Activated T-cell treated with anti-CD3 and anti-CD28 coated beads for 48 hours (primary cell): ENCODE measurements at places on chromosomes 7 and 10.

DNA sequence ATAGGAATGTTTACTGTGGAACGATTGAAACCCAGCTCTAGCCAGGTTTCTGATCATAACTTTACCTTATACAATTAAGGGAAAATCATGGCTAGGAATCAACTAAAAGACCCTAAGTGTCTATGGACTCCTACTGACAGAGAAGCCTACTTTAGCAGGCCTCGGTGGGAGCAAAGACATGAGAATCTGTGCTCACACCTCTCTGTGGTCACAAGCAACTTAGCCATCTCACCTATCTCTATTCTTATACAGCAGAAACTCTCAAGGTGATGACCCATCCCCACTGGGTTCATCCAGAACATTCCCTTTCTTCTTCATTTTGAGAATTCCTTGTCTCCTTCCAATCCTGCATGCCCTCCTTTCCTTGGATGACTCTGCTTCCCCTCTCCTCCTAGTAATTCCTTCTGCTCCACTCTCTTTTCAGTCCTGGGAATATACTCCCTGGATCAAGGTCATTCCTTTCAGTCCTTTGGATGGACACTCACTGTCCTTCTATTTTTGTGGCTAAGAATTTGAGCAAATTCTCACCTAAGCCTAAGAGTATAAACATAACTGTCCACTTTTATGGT is 2.9 kb downstream of the BLNK start:
- DNase-seq = no peak

DNA sequence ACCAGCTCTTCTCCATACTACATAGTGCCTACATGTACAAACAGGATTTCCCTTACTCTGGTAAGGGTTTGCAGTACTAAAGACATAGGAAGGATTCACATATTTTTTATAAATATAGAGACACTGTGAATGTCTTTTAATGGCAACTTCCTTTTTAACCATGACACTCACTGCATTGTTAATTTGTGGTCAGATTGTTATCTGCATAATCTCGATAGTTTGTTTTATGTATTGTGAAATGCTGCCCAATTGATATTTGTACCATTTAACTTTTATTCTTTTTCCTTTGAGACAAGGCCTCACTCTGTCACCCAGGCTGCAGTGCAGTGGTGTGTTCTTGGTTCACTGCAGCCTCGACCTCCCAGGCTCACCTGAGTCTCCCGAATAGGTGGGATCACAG is 39.7 kb downstream of the SP8 start:
- DNase-seq = no peak

GRCh38 chr10:98269435-98269912 is 1.5 kb upstream of the LOXL4 start:
- no peak for DNase-seq

GRCh38 chr7:34096198-34096651 is 190.9 kb downstream of the BMPER start:
- DNase-seq = no peak

- DNase-seq = no peak
Measured at GRCh38 chr7:38323156-38323555, 49.7 kb upstream of the TARP start.

DNA sequence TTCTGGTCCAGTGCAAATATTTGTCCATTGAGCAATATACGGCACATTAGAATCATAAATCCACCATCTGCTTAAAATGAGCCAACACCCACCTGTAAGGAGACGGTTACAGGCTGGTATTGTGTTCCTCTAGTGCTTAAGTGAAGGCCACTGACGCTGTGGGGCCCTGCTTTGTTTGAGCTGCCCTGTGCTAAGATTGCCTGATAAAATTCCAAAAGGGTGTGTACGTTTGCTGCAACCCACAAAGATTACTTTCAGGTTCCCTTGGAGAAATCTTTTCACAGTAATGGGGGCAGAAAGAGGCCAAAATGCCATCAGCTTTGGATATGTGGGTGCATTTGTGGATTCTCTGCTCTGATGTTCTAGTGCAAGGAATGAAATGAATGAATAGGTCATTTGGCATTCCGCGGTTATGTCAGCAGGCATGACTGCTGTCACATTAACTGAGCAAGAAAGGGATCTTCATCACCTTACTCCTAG is 34.4 kb downstream of the AGR3 start:
- no peak for DNase-seq

- DNase-seq = no peak
Measured at GRCh38 chr10:88979153-88979562, 11.4 kb upstream of the FAS start.

DNA sequence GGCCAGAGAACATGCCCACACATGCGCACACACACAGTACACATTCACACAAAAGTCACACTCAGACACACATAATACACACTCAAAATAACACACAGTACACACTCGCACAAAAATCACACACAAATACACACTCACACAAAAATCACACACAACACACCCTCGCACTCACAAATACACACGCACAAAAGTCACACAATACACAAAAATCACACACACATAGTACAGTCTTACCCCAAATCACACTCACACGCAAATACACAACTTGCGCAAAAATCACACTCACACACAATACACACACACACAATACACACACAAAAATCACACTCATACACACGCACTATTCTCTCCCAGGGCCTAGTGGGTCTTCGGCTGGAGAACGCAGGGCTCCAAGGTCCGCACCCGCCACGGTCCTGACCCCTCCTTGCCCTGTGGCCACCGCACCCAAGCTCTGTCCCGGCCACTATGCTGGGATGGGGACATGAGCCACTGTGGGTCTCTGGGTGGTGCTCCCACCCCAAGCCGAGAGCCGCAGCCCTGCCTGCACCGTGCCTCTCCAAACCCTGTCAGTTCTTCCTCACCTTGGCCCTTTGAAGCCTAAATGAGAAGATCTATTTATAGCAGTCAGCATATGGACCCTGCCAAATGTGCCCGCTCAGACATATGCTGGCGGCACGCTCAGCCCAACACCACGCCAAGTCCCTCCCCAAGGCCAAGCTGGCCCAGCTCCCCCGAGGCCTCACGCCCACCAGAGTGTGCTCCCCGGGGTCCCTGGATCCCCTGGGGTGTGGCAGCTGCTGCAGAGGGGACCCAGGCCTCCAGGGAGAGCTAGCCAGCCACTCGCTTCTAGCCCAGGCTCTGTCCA is 55.9 kb downstream of the ELFN1 start:
- DNase-seq = no peak

DNA sequence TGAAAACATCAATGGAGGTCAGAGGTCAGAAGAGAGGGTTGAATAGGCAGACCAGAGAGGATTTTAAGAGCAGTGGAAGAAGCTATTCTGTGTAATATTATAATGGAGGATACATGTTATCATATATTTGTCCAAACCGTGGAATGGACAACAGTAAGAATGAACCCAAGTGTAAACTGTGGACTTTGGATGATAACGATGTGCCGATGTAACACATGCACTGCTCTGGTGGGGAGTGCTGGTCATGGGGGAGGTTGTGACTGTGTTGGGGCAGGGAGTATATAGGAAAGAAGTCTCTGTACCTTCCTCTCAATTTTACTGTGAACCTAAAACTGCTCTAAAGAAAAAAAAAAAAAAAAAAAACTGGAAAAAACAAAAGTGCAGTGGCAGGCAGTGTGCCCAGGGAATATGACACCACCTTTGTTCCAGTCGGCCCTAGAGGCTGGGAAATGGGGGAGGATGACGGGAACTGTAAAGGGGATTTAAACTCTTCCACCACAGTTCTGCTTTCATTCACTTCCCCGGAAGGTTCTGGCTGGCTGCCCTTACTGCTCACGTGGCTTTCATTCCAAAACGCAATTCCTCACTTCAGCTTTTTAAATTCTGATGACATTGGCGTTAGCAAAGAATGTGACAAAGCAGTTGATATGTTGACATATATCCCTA is 113.7 kb upstream of the ANKRD1 start:
- no peak for DNase-seq

DNA sequence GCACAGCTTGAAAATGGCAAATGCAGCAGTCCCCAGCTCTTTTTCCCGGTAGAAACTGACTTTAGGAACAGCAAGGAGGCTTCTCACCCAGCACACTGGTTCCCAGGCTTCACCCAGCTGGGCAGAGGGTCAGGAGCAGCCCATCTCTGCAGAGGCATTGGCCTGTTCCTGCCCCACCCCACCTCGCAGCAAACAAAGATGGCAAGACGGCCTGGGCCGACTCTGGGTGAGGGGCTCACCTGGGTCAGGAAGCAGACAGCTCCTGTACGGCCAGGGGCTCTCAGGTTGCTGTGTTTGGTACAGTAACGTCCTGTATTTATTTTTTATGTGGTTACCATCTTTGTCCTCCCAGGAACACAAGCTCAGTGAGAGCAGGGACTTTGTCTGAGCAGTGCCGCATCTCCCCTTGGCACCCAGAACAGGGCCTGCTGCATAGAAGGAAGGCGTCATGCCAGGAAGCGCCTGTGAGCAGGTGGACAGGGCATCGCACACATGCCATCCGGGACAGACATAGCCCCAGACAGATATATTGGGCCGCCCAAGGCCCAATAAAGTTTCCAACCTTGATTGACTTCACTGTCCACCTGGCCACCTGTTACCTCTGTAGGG is 585.0 kb upstream of the FOXK1 start:
- no peak for DNase-seq

- no peak for DNase-seq
Measured at GRCh38 chr7:116548506-116548905, 23.7 kb downstream of the CAV1 start.

- DNase-seq = no peak
Measured at GRCh38 chr7:124072603-124073309, 39.9 kb upstream of the TMEM229A start.

DNA sequence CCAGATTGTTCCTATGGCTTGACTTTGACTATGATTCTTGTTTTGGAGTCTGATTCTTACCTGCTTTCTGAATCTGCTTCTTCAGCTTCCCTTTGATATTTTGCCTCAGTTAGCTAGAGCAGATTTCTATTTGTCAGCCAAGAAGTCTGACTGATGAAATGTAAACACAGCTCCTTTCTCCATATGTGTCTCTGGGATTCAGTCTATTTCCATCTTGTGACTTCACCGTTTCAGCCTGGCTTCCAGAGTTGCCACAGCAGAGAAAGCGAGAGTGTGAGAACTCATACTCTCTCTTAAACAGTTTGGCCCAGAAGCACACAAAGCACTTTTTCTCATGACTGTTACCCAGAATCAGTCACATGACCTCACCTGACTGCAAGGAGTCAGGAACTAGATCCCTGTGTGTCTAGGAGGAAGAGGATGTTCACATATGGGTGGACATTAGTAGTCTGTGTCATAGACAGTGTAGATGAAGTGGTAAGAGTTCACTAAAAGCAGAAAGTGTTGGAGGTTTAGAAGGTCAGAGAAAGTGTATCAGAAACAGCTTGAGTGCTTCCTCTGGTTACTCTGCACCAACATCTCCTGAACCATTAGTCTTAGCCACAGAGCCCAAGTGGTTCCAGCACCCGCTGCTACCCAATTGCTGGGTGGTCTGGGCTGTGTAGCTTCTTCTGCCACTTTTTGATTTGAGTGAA is 103.4 kb upstream of the CDK6 start:
- no peak for DNase-seq

- DNase-seq = no peak
Measured at GRCh38 chr10:29949411-29950011, 109.9 kb downstream of the JCAD start.

DNA sequence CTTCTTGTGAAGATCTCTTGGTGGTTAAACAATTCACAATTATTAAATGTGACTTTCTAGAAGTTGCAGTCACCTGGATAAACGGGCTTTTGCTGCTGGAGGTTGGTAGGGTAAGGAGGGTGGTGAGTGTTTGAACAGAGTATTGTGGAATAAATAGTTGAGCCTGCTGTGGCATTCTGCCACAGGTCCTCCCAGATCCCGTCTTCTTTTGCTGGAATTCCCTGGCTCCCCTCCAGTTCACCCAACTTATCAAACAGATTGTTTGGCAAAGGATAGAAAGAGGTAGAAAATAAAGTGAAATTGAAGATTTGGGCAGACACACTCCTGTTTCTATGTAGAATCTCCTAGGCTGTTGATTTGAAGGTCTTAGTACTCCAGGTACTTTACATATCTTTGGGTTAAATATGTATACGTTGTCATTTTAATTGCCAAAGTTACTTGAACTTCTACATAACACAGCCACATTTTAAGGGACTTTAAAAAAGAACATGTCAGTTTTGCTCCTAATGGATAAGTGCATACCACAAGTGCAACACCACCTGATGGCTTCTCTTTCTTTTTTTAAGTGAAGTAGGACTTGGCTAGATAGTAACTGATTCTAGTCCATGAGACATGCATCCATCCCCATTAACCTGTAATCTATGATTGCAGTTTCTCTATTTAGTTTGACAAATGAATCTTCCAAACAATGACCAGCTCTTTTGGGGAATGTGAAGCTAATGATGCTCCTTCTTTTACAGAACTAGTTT is 83.0 kb downstream of the ARL4A start:
- no peak for DNase-seq

- peak; percentile 46 for DNase-seq
Measured at GRCh38 chr7:143299840-143300239, 11.7 kb downstream of the CASP2 start.

DNA sequence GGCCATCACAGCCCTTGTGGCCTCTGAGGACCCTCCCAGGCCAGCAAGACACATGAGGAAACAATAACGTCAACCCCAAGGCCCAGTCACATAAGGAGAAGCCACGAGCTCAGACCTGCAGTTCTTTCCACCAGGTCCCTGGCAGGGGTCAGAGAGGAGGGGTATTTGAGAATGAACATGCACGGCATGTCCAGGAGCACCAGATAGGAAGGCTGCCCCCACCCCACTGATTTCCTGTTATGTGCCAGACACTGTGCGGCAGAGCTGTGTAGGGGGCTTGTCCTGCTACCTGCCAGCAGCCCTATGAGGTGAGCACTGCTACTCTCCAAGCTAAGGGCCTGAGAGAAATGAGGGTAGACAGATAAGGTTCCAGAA is 40.7 kb upstream of the ZMIZ1 start:
- no peak for DNase-seq

DNA sequence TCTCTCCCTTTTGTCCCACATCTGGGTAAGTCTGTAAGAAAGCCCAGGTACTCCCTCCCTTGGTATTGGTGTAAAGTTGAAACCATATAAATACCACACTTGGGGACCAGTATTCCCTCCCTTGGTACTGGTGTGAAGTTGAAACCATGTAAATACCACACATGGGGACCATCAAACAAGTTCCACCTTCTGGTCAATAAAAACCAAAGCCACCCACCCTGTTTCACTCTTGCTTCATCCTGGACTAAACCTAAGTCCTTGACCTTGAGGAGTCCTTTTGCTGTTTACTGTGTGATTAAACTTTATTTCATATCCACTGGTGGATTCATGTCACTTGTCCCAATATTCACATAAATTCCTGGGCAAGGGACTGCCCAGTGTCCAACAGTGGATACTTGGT is 8.4 kb downstream of the P4HA1 start:
- no peak for DNase-seq

- no peak for DNase-seq
Measured at GRCh38 chr7:17619196-17619818, 320.9 kb downstream of the AHR start.

GRCh38 chr10:48450741-48451466 is 144.4 kb downstream of the MAPK8 start:
- DNase-seq = no peak

GRCh38 chr7:156558198-156558597 is 82.4 kb upstream of the RNF32 start:
- no peak for DNase-seq
